ENCODE measurements at places on chromosomes 1 and 21. TPM values are rescaled to one million over a fixed set of nuclear protein-coding genes. Genes with fewer than 3 reads are reported as not detected.

The CFAP126 gene
- total RNA-seq, result not detected

DNA sequence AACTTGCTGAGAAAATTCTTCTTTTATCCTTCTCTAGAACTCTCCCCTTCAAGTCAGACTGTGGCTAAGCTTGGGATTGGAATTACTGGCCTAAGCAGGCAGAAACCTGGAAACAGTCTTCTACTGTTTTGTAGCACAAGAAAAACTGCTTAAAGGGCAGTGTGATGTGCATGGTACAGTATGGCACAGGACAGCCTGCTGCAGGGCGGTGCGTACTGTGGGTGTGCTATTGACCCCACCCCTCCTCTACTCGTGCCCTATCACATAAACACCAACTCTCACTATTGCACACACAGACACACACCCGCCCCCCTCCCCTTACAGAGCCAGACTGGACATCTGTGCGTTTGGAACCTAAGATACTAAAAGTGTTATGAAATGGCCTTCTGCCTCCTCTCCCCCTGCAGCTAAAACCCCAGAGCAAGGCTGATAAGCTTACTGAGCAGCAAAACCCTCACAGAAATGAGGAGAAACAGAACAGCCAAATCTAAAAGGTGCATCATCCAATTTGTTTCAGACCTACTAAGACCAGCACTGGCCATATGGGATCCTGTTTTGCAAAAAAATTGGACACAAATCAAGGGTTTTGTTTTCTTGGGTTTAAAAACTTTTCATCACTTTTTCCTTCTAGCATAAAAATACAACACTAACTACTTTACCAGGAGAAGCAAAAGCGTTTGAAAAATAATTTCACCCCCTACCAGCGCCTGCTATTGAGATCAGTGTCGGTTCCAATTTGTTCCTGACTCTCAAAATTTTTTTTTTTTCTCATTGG is 355.8 kb upstream of the LYPLAL1 start:
- DNase-seq, result no peak

DNA sequence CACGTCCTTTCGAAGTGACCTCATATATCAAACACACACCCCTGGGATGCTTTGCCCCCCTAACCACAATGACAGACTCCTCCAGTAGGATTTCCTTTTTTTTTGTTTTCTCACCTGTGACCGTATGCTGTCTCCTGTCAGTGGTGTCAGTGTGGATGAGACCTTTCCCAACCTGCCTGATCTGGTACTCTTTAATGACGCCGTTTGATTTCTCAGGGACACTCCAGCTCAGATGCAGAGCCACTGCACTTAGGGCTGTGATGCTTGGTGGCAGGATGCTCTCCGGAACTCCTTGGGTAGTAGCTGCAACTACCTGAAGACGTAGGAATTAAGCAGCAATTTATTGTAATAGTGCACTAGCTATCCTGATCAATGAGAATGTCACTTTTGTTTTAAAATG is 212.6 kb downstream of the KCTD3 start:
- DNase-seq, result no peak

DNA sequence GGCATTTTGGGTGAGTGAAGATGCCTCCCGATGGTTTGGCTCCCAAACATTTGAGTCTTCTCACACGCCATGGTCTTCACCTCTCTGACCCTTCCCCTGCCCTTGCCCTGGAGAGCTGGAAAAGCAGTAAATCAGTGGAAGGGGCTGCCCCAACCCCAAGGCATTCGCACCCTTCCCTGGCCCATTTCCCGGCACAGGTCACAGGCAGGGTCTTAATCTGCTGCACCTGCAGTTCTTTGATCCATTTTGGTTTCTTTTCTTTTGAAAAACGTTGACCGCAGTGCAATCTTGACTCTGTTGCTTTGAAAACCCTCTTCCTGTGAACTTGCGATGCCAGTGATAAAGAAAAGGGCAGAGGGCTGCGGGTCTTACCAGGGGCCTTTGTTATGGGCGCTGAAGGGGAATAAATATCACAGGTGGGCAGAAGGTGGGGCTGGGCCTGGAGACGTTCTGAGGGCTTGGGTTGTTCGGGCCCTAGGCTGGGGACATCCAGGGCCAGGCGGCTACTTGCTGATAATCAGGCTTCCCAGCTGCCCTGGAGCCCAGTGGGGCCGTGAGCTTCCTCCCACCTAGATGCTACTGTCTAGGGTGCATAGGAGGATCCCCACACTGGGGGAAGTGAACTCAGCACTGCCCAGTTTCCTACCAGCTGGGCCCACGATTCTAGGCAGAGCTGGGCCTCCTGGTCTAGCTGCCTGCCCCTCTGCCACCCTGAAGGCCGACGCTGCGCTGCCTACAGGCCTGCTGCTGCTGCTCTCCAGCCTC is 38.6 kb upstream of the EPS8L3 start:
- DNase-seq, result no peak

Data from lower leg skin (tissue), 4 donors.